Ureter (tissue), 1 donor: ENCODE measurements at places on chromosomes 2 and 18. TPM values are rescaled to one million over a fixed set of nuclear protein-coding genes. Genes with fewer than 3 reads are reported as not detected.

- DNase-seq = no peak
Observed at GRCh38 chr2:36564377-36564930, 33.5 kb downstream of the FEZ2 start.

DNA sequence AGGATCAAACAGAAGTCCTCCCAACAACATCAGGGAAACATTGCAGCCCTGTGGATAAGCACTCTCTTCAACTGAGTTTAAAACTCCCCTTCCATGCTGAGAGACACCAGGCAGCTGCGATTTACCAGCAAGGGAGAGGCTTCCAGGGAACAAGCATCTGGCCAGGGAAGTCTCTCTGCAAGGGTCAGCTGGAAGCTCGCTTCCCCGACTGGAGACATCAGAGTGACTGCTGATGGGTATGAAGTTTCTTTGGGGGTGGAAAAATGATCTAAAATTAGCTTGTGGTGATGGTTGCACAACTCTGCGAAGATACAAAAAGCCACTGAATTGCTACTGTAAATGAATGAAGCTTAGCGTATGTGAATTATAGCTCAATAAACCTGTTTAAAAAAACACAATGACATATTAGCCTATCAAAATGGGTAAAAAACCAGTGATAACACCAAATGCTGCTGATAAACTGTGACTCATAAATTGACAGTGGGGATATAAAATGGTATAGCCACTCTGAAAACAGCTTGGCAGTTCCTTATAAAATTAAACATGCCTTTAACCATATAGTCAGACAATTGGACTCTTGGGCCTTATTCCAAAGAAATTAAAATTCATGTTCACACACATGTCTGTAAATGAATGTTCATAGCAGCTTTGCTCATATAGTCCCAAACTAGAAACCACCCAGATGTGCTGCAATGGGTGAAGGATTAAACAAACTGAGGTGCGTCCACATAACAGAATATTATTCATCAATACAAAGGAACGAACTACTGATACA is 1082.0 kb downstream of the SOCS6 start:
- no peak for DNase-seq

- DNase-seq = no peak
Observed at GRCh38 chr2:68658266-68658665, 14.9 kb downstream of the PROKR1 start.

DNA sequence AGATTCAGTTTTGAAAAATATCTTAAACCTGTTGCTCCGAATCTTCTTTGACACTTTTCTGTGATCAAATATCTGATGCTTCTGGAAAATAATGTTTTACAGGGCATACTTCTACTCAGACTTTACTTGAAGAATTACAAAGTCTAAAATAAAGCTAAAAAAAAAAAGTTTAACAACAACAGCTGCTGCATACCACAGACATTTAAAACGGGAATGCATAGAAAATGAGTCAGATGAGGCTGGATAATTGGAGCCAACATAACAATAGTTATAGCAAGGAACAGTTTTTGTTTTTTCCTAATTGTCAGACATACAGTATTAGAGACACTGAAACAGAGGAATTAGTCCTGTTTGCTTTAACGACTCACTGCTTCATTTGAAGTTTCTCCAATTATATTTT is 1090.2 kb downstream of the SUCLG1 start:
- no peak for DNase-seq

- DNase-seq = no peak
Observed at GRCh38 chr2:234826681-234827080, 125.1 kb upstream of the SH3BP4 start.

- no peak for DNase-seq
Observed at GRCh38 chr2:61421611-61422010, 49.3 kb downstream of the USP34 start.

GRCh38 chr18:75378376-75379315 is 48.9 kb downstream of the SMIM21 start:
- DNase-seq = no peak

DNA sequence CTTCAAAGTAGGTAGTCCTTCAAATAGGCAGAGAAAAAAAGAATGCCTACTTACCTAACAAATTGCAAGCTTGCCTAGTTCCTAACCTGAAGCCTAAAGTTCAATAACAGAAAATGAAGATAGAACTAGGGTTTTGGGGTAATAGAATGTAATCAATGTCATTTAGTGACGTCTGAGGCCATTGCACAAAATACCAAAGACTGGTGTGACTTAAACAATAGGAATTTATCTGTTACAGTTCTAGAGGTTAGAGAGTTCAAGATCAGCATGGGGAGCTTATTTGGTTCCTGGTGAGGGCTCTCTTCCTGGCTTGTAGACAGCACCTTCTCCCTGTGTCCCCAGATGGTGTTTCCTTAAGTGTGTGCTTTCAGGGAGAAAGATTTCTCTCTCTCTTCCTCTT is 4.7 kb upstream of the NPC1 start:
- DNase-seq = no peak

- DNase-seq = no peak
Observed at GRCh38 chr2:238513346-238513745, 86.6 kb downstream of the ASB1 start.

GRCh38 chr2:124450481-124450880 is 425.4 kb downstream of the CNTNAP5 start:
- DNase-seq = no peak

DNA sequence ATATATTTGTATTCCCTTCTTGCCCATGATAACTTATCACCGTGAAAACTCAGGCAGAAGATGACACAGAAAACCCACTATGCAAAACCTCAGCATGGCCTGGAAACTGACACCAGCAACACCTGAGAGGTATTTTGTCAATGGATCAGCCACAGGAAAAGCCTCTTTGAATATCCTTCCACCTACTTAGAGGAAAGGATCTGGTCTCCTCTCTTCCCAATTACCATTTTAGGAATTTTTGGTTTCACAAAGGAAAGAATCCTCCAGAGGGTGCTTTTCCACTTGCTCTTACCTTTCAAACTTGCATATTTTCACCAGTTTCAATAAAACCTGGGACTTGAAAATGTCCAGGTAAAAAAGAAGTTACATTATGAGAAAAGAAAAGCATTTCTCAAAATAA is 20.0 kb upstream of the MEIS1 start:
- DNase-seq = no peak

DNA sequence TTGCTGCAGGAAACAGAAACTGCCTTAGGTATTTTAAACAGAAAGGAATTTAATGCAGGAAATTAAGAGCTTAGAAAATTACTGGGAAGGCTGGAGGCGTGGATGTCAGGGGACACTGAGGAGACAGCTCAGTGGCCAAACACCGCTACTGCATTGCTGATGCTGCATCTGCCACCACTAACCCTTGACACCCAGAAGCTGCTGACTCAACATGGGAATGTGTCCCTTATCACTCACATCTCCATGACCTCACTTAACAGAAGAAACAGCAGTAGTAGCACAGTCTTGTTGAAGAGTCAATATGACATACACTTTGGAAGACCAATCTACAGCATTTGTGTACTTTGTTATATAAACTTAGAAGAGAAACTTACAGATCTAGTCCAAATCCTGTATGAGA is 906.1 kb downstream of the SLC4A3 start:
- DNase-seq = no peak

DNA sequence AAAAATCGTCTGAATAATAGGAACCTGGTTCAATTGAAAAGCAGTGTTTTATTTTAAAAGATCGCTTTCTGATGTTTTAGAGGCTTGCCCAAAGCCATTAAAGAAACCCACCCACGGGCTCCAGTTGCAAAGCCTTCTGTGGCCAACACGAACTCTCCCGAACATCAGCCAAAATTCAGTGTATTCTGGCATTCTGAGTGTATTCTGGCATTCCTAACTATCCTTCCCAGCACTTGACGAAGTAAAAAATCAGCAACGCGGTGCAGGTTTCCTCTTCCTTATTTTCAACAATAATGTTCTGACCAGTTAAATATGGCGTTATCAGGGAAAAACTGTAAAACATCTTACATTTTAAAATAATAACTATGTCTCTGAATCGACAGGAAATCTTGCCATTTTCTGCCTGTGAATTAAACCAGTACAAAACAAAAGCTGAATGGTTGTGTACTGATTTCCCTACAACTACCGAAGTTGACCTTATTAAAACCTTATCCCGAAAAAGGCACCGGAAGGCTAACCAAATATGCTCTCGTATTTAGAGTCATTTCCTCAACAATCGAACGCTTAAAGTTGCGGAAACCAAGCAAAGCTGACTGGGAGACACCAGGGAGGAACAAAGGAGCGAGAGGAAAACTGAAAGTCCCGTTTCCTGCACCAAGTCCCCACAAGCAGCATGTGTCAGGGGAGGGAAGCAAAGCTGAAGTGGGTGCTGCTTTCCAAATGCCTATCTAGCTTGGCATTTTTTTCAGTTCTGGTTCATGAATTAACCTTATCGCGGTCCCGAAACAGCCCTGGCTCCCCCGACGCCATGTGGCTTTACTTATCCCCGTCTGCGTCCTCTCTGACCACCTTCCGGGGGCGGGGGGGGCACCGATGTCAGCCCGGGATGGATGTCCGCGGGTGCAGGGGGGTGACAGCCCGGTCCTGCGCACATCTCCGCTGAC is 44.3 kb downstream of the ZNF516 start:
- DNase-seq = peak; percentile 61

- no peak for DNase-seq
Observed at GRCh38 chr2:69890881-69891280, 2.9 kb upstream of the SNRNP27 start.

- DNase-seq = no peak
Observed at GRCh38 chr2:105954891-105955290, 210.2 kb downstream of the NCK2 start.

DNA sequence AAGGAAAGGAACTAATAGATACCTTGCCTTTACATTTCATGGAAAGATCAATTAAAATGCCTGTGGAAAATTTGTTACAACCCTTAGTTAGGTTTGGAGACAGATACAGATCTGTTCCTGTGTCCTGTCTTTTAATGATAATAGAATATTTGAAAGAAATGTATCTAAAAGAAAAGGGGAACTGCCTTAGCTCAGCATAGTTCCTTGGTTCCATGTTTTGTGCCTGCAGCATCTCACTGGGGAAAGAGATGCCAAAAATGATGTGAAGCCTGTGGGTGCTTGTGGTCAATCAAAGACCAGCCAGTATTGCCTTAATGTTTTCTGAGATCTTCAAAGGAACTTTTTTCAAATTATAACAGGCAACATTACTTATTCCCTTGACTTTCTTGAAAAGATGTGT is 147.6 kb downstream of the ADCYAP1 start:
- no peak for DNase-seq

GRCh38 chr18:76263046-76264005 is 231.7 kb downstream of the ZNF516 start:
- DNase-seq = no peak

- no peak for DNase-seq
Observed at GRCh38 chr2:75579186-75579585, 18.4 kb upstream of the EVA1A start.

- DNase-seq = no peak
Observed at GRCh38 chr18:57081899-57082298, 65.0 kb upstream of the BOD1L2 start.

GRCh38 chr18:3454365-3455089 is 4.6 kb downstream of the TGIF1 start:
- DNase-seq = no peak

GRCh38 chr2:198544461-198544860 is 740.1 kb downstream of the PLCL1 start:
- DNase-seq = no peak

- DNase-seq = no peak
Observed at GRCh38 chr18:5464251-5464650, 79.5 kb downstream of the EPB41L3 start.

- DNase-seq = no peak
Observed at GRCh38 chr2:70123051-70123828, 36.0 kb downstream of the PCBP1 start.

The ADGRF3 gene
- total RNA-seq = 0.89 TPM

The SLC8A1 gene
- 116 TPM for total RNA-seq

The REG3G gene
- total RNA-seq = not detected

The APLF gene
- 8.9 TPM for total RNA-seq

The SRD5A2 gene
- total RNA-seq = 0.65 TPM

The UGT1A6 gene
- 134 TPM for total RNA-seq

The PHLPP1 gene
- 42.0 TPM for total RNA-seq

The SH3RF3 gene
- 8.0 TPM for total RNA-seq

The R3HDM1 gene
- total RNA-seq = 32.1 TPM

The IL36G gene
- not detected for total RNA-seq

The CGREF1 gene
- total RNA-seq = 1.9 TPM

The CXCR4 gene
- 23.2 TPM for total RNA-seq

The FAM110C gene
- 21.8 TPM for total RNA-seq

The UGT1A10 gene
- 3.0 TPM for total RNA-seq

The CFC1 gene
- not detected for total RNA-seq

The VWC2L gene
- total RNA-seq = not detected

The DSG2 gene
- 93.1 TPM for total RNA-seq

The INSIG2 gene
- 14.3 TPM for total RNA-seq
